ENCODE measurements at places on chromosomes 6 and 20. TPM values are rescaled to one million over a fixed set of nuclear protein-coding genes. Genes with fewer than 3 reads are reported as not detected.

- DNase-seq, result no peak
These were observed 1112.3 kb upstream of the CITED2 start for GRCh38 chr6:140486450-140487361.

DNA sequence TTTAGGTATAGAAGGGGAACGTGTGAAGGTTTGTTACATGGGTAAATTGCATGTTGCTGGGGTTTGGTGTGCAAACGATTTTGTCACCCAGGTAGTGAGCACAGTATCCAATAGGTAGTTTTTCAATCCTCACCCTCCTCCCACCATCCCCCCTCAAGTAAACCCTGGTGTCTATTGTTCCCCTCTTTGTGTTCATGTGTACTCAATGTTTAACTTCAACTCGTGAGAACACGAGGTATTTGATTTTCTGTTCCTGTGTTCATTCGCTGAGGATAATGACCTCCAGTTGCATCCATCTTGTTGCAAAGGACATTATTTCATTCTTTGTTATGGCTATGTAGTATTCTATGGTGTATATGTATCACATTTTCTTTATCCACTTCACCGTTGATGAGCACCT, 11.6 kb upstream of the VNN1 start:
- no peak for DNase-seq

- no peak for DNase-seq
These were observed 84.2 kb downstream of the TRIM27 start for GRCh38 chr6:28839443-28840120.

- DNase-seq, result no peak
These were observed 198.4 kb upstream of the KCNK16 start for GRCh38 chr6:39520916-39521315.

DNA sequence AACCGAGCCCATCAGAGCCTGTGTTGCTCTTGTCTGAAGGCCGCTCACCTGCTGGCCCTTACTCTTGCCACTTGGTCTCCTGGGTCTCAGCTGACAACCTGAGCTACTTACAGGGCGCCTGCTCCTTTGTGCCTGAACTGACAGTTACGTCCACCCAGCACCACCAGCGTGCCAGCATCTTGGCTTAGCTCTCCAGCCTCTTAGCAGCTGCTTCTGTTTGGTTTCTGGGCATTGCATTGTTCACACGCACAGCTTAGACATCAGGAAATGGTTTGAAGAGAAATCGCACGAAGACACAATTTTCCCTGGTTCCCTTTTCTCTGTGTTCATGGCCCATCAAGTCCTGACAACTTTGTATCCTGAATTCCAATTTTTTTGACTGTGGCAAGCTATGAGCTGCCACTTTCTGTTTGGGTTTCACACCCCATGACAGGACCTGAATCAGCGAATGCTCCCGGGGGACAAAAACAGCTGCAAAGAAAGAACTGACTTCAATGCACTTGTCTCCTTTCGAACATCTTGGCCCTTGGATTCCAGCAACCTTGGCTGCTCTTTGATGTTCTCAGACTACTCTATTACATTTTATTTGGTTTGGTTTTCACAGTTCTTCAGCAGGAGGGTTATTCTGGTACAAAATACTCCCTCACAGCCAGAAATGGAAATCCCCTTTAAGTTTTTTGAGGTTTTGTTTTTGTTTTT, 45.2 kb upstream of the LY86 start:
- no peak for DNase-seq

DNA sequence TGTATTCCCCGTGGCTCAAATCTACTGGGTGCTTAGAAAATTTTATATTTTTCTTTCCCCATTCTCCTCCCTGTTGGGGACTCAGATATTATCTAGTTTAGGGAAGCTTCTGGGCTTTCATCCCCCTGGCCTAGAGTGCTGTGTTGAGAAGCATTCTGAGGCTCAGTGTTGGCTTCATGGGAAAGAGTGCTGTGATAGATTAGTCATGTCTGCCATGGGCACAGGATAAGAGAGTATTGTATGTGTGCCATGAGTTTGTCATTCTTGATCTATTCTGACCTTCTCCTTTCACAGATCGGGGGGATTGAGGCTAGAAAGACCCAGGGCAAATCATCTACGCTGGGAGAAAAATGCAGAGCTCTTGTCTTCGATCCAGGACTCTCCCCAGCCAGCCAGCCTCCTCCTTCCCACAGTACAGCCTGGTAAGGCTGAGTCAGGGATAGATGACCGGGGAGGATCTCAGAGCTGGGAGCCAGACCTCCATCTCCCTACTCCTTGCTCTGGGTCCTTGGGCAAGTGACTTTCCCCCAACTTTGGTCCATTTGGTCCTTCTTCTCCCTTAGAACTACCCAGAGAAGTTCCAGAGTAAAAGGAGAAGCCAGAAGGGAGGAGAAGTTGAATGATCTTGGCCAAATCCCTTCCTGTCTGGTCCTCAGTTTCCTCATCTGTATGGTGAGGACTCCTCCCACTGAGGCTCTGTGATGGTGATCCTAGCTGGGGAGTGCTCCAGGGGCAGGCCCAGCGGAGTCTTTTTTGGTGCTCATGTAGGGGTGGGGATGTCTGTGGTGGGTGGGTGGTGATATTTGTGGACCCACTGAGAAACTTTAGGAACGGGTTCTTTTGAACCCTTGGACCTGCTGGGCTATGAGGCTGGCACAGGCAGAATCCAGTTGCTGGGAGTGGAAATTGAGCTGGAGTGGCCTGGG, 5.0 kb downstream of the SRC start:
- DNase-seq, result no peak

The LAMA2 gene
- 40.9 TPM for total RNA-seq

Data from aorta (tissue), 5 donors.